Ovary (tissue), 10 donors: ENCODE measurements at places on chromosomes 16 and 17. TPM values are rescaled to one million over a fixed set of nuclear protein-coding genes. Genes with fewer than 3 reads are reported as not detected.
A peak's percentile ranks its signal among the peaks of the same experiment; 100 is the strongest.

GRCh38 chr17:56047331-56047730 is 105.9 kb upstream of the ANKFN1 start:
- H3K4me1 ChIP-seq = no peaks in the 10 kb centered on the region
- DNase-seq = no peak
- no peak overlapping the region for H3K4me3 ChIP-seq
- no peak overlapping the region for H3K27ac ChIP-seq

- H3K27ac ChIP-seq = no peak overlapping the region
- H3K27me3 ChIP-seq = no peaks in the 10 kb centered on the region
- no peaks in the 10 kb centered on the region for H3K36me3 ChIP-seq
- DNase-seq = no peak
- H3K4me1 ChIP-seq = peaks cover 10% of the 10 kb centered on the region
Measured at GRCh38 chr17:56595831-56596690, 2.6 kb downstream of the NOG start.

DNA sequence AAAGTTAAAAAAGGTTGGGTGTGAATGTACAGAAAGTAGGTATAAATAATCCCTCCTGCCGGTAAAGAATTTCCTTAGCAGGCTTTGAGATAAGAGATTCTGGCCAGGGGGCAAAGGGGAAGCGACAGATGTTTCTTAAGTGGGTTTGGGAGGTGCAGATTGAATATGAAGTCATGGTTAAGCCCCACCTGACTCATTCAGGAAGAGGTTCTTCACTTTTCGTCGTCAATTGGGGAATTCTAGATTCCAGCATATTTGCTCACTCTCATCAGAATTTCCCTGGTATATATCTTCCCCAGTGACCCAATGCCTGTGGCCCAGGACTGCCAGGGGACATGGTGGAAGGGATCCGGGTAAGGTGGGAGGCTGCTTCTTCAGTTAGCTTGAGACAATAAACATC is 127.8 kb downstream of the CPPED1 start:
- H3K4me1 ChIP-seq = peaks cover 2% of the 10 kb centered on the region
- H3K27ac ChIP-seq = no peak overlapping the region
- no peak for DNase-seq
- no peaks in the 10 kb centered on the region for H3K27me3 ChIP-seq
- H3K36me3 ChIP-seq = no peaks in the 10 kb centered on the region
- H3K4me3 ChIP-seq = no peak overlapping the region

DNA sequence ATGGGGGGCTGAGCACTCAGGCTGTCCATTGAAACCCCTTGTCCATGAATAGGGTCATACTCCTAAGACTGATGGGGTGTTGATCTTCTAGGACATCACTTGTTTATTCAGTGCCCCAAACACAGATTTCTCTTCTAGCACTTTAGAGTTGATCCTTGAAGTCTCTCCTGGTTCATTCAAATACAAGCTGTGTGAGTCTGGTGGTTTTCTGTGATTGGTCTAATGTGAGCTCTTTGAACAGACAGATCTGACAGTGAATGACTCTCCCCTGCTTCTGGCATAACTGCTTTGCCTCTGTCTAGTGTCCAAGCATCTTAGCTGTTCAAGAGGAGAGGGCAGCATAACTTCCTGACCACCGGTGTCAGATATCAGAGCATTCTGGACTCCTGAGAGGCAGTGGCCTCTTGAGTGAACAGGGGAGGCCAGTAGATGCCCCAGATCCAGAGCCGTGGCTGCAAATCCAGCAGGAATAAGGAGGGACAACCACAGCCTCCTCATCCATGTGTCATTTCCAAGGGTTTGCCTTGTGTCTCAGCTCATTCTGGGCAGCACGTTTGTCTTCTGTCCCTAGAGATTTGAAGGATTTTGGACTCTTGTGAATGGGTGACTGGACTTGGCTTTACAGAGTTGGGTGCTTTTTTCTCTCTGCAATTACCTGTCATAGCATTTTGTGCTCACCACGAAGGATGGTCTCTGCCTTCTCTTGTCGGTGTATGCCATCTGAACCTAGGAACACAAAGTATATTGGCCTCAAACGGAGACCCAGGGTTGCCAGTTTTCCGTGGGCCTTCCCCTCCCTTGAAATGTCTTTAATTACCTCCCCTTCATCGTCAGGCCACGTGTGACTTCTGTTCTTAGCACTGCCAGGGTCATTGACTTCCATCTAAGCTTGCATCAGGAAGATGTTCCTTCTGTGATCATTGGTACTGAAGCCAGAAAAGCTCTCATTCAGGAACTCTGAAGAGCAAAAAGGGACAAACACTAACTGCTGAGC is 13.9 kb upstream of the CLEC18C start:
- H3K4me1 ChIP-seq = no peaks in the 10 kb centered on the region
- no peaks in the 10 kb centered on the region for H3K36me3 ChIP-seq
- no peak overlapping the region for H3K27ac ChIP-seq
- DNase-seq = peak; percentile 21

GRCh38 chr17:56023851-56024250 is 129.4 kb upstream of the ANKFN1 start:
- no peaks in the 10 kb centered on the region for H3K27me3 ChIP-seq
- no peak overlapping the region for H3K27ac ChIP-seq
- H3K36me3 ChIP-seq = no peaks in the 10 kb centered on the region
- H3K4me3 ChIP-seq = no peak overlapping the region
- H3K4me1 ChIP-seq = no peaks in the 10 kb centered on the region
- no peak for DNase-seq

DNA sequence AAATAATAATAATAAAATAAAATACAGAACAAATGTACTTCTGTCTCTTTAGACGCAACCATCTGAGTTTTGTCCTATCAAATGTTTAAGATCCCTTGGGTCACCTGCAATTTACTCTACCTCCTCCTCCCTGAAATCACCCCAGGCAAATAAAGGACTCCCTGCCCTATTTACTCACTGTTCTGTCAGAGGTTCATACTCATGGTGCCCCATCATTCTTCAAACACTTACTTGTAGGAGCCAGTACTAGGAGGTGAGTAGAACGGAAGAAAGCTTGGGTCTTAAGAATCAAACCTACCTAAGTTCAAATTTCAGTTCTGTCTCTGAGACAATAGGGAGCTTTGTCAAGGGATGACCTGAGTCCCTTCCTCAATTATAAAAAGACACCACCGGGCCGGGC is 3.8 kb downstream of the TBC1D10B start:
- H3K4me3 ChIP-seq = no peak overlapping the region
- H3K27me3 ChIP-seq = no peaks in the 10 kb centered on the region
- no peaks in the 10 kb centered on the region for H3K36me3 ChIP-seq
- H3K4me1 ChIP-seq = peaks cover 5% of the 10 kb centered on the region

Gene C17orf107
- 10.4 TPM for total RNA-seq

- no peak for DNase-seq
- H3K36me3 ChIP-seq = no peaks in the 10 kb centered on the region
- H3K4me1 ChIP-seq = no peaks in the 10 kb centered on the region
- H3K27ac ChIP-seq = no peak overlapping the region
- no peak overlapping the region for H3K4me3 ChIP-seq
Measured at GRCh38 chr17:66296289-66296725, 6.1 kb upstream of the PRKCA start.

Gene P2RX1
- total RNA-seq = 0.24 TPM

Gene TGFB1I1
- 172 TPM for total RNA-seq

Gene AGRP
- total RNA-seq = not detected
